AG04449 (cell line): ENCODE measurements at places on chromosomes 7 and 10.
A peak's percentile ranks its signal among the peaks of the same experiment; 100 is the strongest.

DNA sequence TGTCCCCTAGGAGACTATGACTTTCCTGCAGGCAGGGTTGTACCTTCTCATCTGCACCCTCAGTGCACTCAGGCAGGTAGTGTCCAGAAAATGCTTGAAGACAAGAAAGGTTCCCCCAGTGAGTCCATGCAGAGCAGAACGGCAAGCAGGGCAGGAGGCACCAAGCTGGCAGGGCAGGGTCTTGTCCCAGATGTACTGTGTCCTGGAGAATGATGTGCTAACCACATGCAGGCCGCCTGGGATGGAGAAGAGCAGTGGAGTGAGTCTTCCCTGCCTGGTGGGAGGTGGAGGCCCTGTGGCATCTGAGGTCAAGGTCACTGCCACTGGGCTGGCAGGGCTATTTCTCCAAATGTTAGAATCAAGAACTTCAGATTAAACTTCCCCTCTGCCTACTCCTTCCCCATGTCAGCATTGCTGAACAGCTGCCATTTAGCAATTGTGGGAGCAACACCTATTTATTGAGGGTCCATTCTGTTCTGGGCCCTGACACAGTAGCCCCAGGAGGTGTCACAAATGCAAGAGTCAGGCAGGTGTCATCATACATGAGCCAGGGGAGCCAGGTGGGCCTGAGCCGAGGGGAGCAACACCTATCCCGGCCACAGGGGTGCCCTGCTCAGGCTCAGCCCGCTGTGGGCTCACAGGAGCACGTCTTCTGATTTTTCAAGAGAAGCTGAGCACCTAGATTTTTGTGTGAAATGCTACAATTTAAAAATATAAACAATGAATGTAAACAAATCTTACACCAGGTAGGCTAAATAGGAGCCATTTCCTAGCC lies 34.1 kb downstream of the PTPRE start:
- no peak for DNase-seq

- no peak for DNase-seq
Measured at GRCh38 chr10:17779784-17780183, 27.8 kb downstream of the TMEM236 start.

DNA sequence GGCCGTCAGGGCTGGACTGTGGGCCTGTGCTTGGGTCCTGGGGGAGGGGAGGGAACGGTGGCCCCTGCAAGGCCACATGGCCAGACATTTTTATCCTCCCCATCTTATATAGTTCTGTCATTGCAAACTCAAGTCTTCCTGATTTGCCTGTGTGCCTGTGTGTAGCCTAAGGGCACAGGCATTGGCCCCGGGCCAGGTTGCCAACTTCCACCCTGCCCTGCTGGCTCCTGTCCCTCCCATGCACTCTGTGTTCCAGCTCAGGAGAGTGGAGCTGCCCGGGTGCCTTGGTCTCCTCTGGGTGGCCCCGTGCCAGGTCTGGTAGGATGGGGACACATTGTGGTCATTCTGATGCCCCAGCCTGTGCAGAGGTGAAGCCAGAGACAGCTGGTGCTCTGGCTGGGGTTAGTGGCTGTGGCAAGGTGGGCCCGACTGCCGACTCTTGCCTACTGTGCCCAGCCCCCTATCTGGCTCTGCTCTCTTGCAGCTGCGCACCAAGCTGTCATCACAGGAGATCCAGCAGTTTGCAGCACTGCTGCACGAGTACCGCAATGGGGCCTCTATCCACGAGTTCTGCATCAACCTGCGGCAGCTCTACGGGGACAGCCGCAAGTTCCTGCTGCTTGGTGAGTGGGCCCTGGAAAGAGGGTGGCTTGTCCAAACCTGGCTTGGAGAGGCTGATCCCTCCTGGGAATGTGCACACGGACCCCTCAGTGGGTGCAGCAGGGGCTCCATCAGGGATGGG lies 14.8 kb downstream of the NACAD start:
- DNase-seq = no peak

DNA sequence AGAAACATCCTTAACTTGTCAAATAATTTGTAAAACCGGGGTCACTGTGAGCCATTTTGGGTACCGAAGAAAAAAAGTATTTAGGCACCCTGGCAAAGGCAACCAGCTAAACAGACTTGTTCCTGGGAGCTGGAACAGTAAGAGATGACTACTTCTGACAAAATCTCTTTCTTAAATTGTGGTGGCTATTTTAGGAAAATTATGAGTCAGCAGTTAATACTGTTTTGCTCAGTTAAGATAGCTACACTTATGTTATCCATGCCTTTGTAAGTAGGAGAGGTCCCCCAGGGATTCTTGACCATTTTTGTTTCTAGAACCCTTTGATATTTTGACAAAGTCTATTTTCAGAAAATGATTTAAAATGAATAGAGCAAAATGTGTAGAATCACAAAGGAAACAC lies 68.7 kb downstream of the TAX1BP1 start:
- peak; percentile 52 for DNase-seq

GRCh38 chr7:124480036-124480820 lies 285.4 kb downstream of the GPR37 start:
- DNase-seq = no peak
